NCI-H2081 (cell line): ENCODE measurements at places on chromosomes 7 and 10.

DNA sequence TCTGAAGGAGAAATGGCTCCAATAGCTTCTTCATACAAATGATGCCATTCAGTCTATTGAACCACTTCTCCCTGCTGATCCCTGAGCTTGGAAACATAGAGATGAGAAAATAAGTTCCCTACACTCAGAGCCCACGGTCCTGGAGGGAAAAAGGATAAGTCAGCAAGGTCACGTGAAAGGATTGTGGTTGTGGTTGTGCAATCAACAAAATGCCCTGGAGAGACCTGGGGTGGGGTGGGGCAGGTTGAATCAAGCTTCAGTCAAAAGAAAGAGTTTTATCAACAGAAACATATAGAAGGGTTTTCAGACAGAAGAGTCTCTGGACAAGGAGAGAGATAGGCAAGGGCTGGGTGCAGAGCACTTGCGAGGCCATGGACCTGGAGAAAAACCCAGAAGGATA is 30.1 kb downstream of the C10orf90 start:
- no peak for DNase-seq

DNA sequence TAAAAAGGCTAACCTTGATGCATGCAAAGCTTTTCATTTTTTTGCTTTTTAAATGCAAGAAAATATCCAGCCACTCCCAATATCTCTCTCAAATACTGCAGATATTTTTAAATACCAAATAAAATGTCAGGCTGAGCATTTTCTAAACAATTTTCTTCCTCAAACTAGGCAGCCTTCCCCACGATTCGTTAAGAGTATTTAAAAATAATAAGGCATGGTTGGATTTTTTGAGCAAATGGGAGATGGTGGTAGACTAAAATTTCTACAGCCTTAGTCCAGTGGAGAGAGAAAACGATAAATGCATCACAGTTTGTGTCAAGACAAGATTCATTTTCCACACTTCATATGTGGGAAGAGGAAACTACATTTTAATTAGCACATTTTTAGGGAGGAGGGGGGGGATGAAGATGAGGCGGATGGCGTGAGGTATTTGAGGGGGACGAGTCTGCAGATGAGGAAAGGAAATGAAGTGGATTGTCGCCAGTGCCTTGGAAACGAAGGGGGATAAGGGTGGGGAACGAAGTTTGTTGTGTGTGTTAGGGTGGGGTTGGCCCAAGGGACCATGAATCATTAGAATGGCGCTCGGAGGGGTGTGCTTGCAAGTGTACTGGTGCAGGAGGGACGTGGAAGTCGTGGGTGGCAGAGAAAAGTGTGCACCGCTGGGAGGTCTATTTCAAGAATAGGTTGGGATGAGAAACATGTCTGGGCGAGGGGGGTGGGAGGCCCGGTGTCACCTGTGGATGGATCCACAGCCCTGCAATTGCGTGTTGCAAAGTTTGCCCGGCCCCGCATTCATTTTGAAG is 1.2 kb upstream of the ADD3 start:
- no peak for DNase-seq

DNA sequence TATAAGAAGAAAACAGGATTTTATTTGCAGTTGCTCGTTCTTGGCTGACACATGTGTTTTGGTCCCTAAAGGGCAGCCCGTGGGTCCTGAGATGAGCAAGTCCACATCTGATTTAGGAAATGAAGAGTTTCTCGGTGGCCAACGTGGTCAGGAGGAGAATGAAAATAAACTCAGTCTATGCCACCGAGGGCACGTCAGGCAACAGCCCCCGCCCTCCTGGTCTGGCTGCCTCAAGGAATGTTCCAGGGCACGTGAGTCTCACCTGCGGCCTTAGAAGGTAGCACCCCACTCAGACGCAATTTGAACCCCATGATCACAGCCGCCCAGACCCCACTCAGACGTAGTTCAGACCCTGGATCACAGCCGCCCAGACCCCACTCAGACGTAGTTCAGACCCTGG is 197.2 kb downstream of the ADARB2 start:
- no peak for DNase-seq

DNA sequence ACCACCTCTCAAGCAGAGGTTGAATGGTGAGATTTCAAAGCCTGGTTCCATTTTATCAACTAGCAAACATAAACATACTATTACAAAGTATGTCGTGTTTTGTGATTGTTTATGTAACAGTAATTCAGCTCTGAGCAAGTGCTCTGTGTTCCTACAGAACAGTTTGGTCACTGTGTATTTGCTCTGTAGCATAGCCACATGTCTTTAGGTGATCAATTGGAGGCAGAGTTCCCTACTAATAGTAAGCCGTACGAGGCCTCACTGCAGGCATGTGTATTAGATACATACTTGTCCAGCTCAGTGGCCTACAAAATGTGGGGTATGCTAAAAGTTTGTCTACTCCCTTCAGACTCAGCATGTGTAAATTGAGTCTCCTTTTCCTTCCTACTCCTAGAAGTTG is 53.0 kb downstream of the C1GALT1 start:
- no peak for DNase-seq

- no peak for DNase-seq
Measured at GRCh38 chr7:125355899-125356298, 426.3 kb upstream of the POT1 start.

DNA sequence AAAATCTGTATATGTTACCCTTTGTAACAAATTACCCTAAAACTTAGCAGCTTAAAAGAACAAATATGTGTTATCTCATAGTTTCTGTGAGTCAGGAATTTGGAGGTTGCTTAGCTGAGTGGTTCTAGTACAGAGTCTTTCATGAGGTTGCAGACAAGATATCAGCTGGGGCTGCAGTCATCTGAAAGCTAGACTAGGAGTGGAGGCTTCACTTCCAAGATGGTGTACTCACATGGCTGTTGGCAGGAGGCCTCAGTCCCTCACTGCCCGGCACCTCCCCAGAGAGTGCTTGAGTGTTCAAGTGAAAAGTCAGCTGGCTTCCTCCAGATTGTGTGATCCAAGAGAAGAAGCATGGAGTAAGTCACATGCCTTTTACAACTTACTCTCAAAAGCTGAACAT is 16.9 kb upstream of the GGCT start:
- no peak for DNase-seq

DNA sequence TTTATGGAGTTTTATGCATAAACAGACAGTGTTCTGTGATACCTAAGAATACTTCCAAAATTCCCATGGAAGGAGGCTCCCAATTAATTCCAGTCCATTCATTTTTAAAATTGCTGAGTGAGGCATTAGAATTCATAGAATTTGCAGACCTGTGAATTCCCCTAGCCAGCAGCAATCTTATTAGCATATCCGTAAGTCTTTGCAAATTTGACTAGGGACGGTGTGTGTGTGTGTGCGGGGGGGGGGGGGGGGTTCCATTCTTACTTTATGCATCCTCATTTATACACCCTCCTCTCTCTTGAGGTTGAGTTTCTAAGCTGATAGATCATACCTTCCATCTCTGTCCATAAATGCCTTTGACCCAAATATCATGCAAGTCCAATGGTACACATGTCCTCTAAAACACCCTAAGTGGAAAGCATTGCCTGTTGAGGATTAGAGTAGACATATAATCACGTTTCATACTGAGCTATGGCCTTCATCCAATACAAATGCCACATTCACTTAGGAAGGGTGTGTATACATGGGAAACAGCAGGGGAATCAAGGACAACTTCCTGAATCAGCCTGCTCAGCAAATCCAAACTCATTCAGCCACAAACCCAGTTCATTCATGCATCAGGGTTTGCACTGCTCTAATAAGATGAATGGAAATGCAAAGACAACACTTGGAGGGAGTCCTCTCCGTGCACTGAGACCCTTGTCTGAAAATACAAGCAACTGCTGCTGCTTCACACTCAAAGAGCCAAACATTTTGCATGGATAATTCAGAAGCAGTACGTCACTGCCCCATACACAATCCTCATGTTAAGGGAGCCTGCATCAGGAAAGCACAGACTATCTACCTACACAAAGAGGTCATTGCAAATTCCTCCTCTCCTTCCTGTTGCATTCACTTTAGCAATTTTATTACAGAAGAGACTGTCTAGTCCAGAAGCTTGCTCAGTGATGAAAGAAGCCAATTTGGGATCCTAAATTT is 350.8 kb downstream of the KCNMA1 start:
- DNase-seq = peak; percentile 90

DNA sequence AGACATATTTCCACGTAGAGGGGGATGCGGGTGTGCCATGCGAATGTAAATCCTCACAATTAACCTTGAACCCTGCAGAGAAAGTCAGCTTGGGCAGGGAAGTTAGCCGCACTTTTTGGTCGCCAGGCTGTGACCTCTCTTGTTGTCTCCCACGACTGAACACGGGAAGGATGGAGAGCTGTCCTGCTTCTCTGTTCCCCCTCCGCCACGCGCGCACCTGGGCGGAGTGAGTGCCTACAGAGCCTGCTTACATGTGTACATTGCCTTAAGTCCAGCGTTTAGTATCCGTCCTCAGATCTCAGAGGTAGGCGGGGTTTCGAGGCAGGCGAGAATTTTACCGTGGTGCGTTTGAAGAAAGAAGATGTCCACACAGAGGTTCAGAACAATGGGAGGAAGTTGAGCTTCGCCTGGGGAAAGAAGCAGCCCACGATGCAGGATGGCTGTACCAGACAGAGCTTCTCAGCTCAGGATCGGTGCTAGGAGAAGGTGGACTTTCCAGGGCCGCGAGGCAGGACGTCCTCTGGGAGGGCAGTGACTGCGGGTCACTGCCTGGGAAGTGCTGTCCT is 482 bp upstream of the ERCC6 start:
- DNase-seq = peak; percentile 37

DNA sequence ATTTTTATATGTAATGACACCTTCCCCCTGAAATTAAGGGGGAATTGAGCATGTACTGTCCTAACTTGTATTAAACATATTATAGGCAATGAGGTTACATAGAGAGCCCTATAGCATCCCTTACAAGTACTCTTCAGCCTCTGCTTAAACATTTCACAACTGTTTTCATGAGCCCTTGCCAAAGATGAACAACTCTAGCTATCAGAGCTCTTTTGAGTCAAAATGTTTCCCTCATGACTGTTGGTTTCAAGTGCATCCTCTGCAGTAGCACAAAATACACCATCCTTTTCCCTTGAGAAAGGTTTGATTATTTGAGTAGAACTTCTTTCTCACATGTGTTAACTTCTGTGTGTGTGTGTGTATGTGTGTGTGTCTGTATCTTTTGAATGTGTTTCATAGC is 1157.6 kb upstream of the CELF2 start:
- DNase-seq = no peak

GRCh38 chr10:93921338-93921737 is 27.6 kb downstream of the SLC35G1 start:
- DNase-seq = no peak

- no peak for DNase-seq
Measured at GRCh38 chr7:31109751-31110150, 57.6 kb downstream of the ADCYAP1R1 start.

DNA sequence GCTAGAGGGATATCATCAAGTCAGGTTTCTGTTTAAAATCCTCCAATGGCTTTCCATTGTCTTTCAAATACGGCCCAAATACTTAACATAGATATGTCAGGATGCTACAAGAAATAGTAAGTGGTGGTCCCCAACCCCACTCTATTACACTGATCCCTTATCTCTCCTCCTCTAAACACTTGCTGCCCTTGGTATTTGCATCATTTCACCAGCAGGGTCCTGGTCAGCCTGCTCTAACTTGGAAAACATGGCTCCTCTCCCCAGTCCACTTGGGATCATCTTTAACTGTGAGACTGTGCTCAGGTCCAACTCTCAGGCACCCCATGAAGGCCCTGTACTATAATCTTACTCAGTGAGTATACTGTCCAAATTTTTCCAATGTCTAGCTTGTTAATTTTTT is 53.8 kb upstream of the GSAP start:
- no peak for DNase-seq

- peak; percentile 51 for DNase-seq
Measured at GRCh38 chr10:29735628-29736365, 101.0 kb upstream of the SVIL start.
